ENCODE measurements at places on chromosomes 7 and 10.

DNA sequence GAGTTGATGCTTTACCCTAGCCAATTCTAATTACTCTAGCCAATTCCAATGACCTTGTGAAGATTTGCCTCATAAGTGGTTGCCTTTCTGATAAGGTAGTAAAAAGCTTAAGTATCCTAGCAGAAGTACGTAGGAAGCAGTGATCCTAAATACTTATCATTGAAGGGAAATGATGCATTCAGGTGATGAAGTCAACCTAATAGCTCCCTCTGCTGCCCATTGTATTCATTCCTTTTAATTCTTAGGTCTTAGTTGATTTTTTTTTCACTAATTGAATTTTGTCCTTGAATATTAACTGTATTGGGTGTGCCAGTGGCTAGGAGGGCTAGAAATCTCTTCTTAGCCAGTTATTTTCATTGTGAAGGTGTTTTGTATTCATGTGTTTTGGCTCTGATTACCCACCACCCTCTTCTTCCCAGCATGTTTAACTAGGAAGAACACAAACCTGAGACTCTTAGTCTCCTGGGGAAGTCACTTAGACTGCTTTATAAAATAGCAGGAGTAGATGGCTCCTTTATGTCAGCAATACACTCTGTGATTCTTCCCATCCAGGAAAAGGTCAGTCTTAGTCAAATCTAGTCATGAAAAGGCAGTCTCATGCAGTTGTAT, 46.3 kb downstream of the PLEKHA8 start:
- no peak for DNase-seq

DNA sequence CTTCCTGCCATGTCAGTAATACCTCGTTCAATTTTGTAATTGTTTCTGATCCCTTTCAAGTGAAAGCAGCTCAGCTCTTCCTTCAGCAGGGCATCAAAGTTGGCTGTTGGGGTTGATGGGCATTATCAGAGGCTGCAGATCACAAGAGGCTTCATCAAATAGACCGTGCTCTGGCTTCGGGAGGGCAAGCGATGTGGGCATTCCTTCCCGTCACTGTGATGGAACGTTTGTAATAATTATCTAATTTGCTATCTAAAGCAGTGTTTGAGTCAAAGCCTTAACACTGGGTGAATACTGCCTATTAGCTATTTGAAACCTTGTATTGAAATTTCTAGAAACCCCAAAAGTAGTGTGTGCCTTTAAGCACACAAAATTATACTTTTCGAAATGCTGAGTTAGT, 170.1 kb downstream of the OTUD1 start:
- DNase-seq, result no peak

- no peak for DNase-seq
Observed at GRCh38 chr7:84939888-84940287, 247.0 kb downstream of the SEMA3D start.

DNA sequence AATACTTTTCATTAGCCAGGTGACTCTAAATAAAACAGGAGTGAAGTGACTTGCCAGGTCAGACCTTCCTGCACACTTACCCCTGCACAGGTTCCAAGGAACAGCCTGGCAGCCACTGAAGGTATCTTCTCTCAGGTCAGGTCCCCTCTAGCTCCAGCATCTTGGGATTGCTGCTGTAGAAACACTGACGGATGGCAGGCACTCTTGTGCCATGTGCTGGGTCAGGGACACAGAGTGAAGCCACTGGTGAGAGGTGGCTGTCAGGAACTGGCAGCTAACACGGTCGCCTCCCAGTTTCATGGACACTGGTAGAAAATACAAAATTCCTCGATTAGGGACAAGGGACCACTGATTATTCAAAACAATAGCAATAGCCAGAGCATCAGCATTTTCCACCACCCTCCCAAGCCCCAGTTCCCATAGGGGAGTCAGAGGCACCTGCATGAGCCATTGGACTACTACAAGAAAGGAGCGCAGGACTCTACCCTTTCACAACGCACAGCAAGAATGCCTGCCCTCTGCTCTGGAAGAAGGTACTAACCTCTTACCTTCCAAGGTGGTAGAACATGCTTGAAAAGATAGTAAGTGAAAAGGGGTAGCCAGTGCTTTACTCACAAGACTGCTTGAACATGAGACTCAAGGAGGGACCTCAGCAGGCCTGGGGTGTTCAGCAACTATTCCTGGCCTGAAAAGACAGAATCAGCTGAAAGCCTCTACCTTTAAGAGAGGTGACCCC, 5.1 kb upstream of the MYO1G start:
- DNase-seq, result no peak

Measured in stimulated activated naive CD4-positive, alpha-beta T cell treated with Interleukin-2 at 50 U/mL for 16 hours (primary cell).